Activated CD8-positive, alpha-beta memory T cell treated with anti-CD3 and anti-CD28 coated beads for 1 hour (primary cell): ENCODE measurements at places on chromosomes 7 and 10.
A peak's percentile ranks its signal among the peaks of the same experiment; 100 is the strongest.

GRCh38 chr7:18503126-18503866 is 7.7 kb downstream of the HDAC9 start:
- no peak for DNase-seq

DNA sequence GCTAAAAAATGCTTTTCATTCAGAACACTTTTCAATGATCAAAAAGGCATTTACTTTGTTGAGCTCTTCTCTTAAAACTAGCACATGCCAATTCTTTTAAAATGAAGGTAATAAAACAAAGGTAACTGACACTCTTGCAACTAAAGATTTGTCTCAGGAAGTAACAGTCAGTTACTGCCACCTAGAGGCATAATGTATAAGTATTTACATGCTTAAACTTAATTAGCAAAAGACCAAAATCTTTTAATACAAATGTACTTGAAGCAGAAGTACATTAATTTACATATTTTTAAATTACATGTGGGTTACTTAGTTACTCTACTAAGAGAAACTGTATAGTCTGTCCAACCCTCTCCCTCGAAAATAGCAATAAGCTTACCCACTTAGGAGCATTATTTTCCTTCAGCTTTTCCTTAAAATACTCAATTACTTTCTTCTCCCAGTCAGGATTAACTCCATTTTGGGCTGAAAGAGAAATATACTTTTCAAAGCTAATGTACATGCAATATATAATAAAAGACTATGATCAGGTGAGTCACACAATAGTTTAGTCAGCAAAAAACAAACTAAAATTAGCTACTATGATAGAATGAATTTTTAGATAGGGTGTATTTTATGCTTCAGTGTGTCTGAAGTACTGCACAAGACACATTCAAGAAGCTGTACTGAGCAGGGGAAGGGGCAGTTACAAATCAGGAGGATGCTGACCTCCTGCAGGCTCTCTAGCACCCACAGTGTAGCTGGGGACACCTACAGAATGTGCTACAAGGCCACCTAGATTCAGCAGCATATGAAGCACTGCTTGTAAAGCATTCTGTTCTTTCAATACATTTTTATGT is 13.0 kb downstream of the MCMBP start:
- no peak for DNase-seq

GRCh38 chr7:44678471-44679179 is 70.0 kb upstream of the ZMIZ2 start:
- DNase-seq: no peak

DNA sequence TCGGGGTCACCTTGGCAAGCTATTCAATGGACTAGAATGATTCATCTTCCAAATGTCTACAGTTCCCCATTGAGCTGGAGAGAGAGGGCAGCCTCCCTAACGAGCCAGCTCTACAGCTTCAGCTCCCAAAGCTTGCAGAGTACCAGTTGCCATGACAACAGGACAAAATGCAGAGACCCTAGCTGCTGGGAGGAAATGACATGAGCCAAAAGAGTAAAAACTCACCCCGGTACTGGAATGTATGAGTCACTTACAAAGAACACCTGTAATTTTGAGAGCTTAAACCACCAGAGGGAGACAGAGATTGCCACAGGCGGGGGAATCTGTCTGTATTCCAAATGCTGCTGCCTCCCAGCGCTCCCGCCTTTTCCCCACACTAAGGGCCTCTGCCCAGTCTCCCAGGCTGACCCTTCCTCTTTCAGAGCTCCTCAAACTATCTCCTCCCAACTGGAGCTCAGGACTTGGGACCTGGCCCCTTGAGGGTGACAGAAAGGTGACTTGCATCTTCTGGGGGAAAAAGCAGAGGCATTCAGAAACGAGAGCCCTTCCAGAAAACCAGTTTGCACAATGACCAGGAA is 95.5 kb downstream of the CUL2 start:
- DNase-seq: peak; percentile 1

- DNase-seq: no peak
Measured at GRCh38 chr7:36336390-36336789, 53.3 kb upstream of the ANLN start.

GRCh38 chr7:142933092-142933475 is 462 bp downstream of the TRPV5 start:
- no peak for DNase-seq

DNA sequence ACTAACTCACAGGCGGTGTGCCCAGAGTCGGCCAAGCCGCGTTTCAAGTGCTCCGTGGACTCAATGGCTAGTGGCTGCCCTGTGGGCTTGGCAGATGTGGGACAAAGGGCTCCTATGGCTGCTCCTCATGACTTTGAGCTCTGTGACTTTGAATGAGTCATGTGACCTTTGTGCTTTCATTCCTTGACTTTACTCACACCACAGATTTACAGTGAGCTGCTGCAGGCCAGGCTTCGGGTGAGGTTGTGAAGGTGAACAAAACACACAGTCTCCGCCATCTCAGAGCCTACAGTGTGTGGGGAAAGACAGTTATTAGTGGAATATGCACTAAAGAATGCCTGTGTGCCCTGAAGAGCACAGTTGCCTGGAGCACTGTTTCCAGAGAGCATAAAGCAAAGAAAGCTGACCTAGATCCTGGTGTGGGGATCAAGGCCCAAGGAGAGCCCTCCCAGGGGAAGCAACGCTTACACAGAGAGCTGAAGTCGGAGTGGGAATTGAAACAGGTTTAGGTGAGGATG is 29.7 kb upstream of the PLEKHA1 start:
- no peak for DNase-seq

DNA sequence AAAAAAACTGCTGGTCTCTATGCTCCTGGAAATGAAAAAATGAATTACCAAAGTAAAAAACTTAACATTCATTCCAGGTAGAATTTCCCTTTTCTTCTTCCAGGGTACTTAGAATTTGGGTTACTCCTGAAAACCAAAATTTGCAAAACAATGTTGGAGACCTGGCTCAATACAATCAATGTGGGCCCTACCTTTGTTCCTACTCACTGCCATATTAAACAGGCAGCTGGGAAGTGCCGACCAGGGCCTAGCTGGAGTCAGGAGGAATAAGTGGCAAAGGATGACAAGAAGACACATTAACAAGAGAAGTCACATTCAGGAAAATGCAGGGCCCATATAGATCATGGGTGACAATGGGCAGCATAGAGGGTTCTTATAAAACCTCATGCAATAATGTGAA is 6.4 kb upstream of the AGK start:
- no peak for DNase-seq

GRCh38 chr10:88598055-88598454 is 11.5 kb downstream of the LIPJ start:
- DNase-seq: no peak

DNA sequence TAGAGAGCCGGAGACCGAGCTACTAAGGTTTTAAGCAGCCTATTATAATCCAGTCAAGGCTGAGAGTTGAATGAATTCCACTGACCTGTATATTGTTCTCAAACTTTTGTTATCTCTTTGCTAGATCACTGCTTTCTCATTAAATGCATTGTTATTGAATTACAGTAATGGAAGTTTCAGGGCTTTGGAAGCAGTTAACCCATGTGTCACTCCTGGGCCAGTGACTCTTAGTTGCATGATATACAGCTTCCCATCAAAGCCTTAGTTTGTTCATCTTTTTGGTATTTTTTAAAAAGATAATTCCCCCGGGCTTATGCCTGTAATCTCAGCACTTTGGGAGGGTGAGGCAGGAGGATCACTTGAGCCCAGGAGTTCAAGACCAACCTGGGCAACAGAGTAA is 55.4 kb upstream of the KIAA1217 start:
- no peak for DNase-seq

DNA sequence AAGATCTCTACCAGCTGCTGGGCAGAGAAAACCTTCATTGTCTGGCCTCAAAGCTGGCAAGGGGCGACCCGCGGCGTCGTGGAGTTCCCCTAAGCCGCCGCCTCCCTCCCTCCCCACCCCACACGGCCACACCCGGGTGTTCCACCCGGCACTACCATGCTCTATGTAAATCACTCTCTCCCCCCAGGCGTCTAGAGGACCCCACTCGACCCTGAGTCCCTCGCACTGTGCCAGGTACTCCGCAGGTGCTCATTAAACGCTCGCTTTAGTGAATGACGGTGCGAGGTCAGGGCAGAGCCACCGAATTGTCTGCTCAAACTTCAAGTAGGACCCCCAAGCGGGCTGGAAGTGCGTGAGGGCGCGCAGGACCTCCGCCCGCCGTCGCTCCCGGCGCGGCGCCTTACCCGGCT is 628 bp downstream of the PARP12 start:
- DNase-seq: peak; percentile 30

- DNase-seq: no peak
Measured at GRCh38 chr7:102953406-102953805, 40.6 kb downstream of the LRRC17 start.

DNA sequence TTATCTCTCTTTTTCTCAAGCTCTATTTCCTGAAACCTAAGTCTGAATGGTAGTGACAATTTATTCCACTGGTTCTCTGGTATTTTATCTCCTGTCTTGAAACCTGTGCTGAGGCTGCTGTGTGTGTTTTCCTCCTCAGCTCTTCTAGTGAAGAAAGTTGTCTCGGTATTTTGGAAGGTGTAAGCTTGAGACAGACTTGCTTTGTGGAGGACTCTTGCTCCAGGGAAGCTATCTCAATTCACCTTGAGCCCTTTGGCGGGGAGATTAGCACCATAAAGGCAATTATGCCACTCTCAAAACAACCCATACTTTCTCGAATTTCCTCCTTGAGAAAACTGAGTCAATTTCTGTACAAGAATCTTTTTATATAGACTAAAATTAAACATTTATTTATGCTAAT is 141.6 kb downstream of the THSD7A start:
- DNase-seq: no peak

DNA sequence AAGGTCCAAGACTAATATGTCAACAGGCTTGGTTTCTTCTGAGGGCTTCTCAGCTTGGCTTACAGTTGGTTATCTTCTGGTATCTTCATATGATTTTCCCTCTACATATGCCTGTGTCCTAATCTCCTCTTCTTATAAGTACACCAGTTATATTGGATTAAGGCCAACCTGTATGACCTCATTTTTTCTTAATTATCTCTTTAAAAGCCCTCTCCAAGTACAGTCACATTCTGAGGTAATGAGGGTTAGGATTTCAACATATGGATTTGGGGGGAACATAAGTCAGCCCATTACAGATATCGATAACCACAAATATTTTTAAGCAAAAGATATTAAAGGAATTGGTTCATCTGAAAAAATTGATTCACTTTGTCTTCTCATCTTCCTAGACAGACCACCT is 49.2 kb downstream of the IQUB start:
- DNase-seq: no peak

DNA sequence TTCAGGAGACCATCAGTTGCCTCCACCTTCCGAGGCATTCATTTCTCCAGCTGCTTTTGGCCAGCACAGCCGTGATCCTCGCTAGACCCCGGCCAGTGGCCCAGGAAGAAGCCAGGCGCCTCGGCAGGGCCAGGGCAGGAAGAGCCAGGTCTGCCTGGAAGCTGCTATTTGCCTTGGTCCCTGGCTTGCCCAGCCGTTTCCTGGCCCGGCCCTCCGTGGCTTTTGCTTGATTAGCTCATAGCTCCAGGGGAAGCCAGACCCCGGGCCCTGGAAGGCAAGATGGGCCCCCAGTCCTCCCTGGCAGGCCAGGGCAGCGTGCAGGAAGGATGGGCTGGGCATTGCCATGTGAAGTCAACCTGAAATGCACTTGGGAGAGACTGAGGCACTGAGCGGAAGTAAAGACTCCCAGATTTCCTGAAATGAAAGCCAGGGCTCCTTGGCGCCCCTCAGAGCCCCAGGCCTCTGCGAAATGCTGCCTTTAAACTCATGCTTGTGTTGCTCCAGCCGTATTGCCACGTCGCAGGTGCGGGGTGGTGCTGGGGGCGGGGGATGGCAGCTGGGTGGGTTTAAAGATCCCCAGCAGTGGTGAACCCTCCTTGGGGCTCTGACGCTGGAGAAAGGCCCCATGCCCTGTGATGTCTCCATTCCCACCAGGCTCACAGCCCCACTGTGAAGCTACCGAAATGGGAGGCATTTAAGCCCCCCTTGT is 160.6 kb downstream of the GRK5 start:
- DNase-seq: no peak

GRCh38 chr7:68461430-68461829 is 1136.8 kb upstream of the AUTS2 start:
- DNase-seq: no peak

DNA sequence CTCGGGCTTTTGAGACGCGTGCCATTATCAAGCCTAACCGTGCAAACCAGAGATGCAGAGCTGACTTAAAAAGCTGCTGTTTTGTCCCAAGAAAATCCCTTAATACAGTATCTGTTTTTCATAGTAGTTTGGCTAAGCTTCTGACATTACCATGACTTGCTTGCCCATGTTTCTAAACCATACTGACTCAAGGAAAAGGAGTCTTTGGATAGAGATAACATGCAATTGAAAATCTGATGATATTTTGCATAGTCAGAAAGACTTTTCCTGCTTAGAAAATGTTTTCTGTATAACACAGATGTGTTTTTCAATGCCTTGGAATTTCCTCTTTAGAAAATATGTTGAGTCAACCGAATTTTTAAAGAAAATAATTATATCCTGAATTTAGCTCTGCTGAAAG is 21.5 kb upstream of the AKR1E2 start:
- no peak for DNase-seq

DNA sequence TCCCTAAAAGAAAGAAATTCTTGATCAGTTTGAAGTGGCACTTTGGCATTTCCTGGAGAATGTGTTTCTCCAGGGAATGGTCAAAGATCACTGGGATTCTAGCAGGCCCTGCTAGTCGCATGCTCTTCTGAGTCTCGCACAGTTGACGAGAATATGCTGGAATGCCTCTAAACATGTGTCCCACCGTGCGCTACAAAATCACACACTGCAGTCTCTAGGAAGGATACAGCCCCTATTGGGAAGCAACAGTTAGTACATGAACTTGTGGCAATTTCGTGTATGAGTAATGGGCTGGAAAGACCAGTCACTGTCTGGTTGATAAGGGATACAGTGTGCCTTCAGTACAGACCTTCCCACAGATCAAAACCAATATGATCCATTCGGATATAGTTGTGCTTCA is 257.9 kb downstream of the PRPF18 start:
- no peak for DNase-seq

DNA sequence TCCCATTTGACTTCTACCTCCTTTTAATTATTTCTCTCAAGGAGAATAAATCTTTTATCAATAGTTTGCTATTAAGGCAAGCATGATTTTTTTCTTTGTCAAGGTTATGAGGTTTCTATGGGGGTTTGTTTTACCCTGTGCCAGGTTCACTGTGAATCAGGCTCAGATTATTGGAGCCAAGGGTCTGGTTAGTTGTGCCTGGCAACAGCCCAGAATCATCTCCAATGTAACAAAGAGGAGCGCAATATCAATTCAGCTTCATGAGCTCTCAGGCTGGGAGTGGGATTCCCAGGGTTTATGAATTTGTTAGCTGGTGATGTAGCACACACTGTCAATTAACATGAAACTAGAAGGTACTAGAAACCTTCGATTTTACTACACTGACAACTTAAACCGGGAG is 73.2 kb downstream of the AASS start:
- DNase-seq: no peak

- no peak for DNase-seq
Measured at GRCh38 chr7:10571759-10572158, 401.9 kb upstream of the PHF14 start.

- DNase-seq: peak; percentile 48
Measured at GRCh38 chr10:133278577-133279265, 2.1 kb upstream of the ADAM8 start.
